Activated CD4-positive, CD25-positive, alpha-beta regulatory T cell (primary cell): ENCODE measurements at places on chromosomes 5 and 9.
A peak's percentile ranks its signal among the peaks of the same experiment; 100 is the strongest.

DNA sequence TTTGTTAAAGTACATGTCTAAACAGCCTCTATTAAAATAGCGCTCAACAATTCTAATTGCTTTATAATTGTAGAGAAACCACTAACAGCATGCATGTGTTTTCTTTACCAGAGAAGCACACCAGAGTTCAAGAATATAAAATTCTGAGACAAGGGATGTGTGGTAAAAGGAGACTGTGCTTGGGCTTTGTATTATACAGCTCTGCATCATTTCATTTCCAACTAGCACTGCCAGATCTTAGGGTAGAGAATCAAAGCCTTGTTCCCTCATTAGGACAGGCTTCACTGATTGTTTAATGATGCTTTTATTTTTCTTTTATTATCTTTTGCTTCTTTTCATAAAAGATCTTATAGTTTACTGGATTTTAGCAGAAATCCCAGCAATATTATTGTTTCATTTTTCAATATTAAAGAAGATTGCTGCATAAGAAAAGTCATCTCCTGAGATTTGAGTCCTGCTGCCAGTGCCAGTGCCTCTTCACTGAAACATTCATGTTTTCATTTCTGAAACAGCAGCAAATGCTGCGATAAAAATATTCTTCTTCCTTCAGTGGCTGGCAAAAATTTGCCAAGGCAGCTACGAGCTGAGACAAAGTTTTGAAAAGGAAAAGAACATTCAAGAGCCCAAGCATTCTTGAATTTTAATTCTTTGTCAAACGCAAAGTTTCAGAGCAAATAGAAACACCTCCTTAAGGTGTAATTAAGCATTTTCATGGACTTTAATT is 491.0 kb upstream of the PIK3R1 start:
- DNase-seq = no peak

GRCh38 chr5:65102976-65103711 is 334.4 kb downstream of the CWC27 start:
- peak; percentile 6 for DNase-seq

GRCh38 chr5:132489871-132490483 is 596 bp downstream of the IRF1 start:
- peak; percentile 61 for DNase-seq

- no peak for DNase-seq
Measured at GRCh38 chr5:176901260-176902101, 2.3 kb upstream of the HK3 start.

DNA sequence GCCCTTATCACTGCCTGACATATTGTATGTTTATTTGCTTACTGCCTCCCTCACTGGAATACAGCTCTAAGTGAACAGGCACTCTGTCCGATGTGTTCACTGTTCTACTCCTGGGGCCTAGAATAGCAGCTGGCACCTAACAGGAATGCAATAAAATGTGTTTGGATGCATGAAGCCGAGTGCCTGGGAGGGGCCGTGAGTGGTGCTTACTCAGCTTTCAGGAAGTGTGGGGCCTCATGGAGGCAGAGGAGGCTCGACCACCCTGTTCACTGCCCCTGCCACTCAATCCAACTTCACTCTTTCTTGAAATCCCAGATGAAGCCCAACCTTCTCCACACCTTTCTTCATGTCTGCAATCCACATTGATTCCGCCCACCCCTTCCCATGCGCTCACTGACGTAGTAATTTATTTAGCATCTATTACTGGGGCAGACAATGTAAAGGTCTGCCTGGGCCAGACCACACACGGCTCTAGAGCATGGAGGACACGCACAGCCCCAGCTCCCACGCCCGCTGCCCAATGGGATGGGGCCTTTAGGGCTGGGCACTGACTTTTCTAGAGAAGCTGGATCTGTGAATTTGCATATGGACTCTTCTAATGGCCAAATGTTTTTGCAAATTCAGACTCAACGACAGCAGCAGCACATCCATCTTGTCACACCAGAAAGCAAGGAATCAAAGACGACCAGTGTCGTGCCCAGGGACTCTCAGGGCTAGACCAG is 21.3 kb downstream of the TBC1D9B start:
- DNase-seq = no peak

GRCh38 chr9:125074976-125075375 is 68.4 kb downstream of the SCAI start:
- no peak for DNase-seq

DNA sequence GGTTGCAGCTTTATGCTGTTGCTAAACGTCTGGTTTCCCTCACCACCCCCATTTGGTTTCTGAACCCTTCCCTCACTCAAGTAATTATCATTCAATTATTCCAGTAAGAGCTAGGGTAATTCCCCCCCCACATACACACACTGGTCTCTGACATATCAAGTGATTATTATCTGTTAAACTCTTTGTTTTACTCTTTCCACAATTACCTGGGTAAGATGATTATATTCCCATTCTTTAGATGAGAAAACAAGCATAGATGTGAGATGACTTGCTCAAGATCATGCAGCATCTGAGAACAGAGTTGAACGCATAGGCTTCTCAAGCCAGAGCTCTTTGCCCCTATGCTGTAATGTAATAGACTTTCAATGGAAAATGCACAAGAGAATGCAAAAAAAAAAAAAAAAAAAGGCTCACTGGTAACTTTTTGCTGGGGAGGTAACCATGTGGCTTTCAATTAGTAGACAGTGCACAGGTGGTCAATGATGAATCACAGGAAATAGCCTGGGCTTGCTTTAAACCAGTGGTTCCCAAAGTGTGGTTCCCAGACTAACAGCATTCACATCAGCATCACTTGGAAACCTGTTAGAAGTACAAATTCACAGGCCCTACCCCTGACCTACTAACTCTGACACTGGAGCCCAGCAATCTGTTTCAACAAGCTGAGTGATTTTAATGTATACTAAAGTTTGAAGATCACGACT is 87.6 kb downstream of the PIK3R1 start:
- no peak for DNase-seq

GRCh38 chr5:133610489-133611356 is 1.6 kb downstream of the FSTL4 start:
- no peak for DNase-seq

DNA sequence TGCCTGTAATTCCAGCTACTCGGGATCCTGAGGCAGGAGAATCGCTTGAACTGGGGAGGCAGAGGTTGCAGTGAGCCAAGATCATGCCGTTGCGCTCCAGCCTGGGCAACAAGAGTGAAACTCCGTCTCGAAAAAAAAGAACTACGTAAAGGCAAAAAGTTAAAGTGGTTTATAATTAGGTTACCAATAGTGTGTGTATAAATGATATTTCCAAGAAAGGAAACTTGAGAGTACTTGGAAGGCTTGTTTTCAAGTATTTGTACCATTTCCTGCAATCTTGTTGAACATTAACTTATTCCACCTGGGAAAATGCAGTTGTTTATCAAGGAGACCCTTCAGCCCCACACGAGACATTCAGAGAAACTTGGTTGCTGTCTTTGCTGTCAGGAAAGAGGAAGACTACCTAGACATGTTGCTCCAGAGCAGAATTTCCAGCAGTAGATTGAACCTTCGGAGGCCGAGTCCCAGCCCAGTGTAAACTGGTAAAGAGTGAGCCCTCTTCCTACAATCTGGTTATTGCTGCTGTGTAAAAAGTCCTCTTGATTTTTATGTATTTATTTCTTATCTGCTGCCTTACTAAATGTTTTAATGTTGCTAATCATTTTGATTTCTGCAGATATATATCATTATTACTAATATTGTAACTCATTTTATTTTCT is 30.1 kb downstream of the STXBP1 start:
- no peak for DNase-seq

DNA sequence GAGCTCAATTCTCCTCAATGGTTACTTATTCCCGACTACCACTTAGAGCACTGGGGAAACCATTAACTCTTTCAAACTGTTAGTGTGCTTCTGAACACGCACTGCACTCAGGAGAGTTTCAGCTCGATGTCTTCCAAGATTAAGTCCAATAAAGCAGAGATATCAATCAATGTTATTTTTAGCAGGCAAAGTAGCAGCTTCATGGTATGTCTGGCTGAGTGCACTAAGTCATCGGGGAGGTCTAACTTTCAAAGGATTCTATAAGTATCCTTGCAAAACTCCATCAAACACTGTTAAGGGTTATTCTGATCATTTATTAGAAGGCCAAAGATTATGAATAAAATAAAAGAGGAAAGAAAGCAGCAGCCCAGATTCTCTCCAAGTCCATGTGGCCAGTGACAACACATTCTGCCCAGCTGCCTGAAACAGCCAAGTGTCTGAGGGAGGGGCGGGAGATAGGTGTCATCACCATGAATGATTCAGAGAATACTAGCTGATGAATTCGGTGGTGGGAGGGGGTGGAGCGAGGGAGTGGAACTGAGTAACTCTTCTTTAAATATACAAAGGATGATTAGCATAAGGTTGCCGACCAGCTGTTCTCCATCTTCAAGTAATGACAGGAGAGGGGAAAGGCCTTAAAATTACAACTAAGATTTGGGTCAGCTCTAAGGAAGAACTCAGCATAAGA is 21.3 kb downstream of the NREP start:
- DNase-seq = no peak

DNA sequence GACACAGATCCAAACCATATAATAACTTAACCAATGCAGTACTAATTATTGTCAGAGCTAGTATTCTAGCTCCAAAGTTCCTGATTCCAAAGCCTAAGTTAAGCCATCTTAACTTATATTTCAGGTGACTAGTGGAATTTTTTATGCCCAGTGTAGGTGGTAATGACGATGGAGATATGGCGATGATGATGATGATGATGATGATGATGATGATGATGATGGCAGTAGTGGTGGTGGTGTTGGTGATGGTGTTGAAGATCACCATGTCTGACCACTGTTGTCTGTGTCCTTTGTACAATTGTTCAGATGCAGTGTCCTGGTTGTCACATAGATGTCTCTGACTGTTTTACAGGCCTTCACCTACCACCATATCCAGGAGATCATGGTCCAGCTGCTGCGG is 139.9 kb downstream of the INSYN2B start:
- no peak for DNase-seq

DNA sequence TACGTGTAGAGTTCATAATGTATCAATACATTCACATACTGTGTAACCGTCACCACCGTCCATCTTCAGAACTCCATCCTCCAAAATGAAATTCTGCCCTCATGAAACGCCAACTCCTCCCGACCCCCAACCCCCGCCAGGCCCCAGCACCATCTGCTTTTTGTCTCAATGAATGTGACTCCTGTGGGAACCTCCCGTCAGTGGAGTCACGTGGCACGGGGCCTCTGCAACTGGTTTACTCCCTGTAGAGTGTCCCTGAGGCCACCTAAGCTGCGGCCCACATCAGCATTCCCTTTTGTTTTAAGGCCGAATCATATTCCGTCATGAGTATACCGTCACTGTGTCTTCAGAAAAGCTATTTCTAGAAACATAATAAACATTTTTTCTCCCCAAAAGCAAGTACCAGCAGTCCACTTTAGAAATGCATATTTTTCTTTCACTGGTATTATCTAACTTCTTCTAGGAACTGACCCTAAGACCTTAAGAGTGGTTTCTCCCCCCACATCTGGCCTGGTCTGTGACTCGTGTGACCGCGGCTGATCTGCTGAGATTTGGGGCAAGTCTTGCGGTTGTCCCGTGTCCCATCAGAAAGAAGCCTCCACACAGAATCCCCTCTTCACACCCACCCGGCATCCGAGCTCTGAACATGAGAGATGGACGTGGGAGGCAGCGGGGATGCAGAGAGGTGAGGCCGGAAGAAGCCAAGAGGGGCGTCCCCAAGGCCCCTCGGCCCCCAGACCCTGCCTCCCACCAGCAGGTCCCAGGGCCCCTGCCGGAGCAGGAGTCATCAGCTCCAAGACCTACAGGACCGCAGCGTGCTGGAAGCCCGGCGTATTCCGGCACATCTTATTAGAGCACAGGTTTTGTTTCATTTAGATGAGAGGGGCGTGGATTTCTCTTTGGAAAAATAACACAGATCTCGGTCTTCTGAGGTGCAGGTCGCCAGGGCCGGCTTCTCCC is 38.3 kb downstream of the SLC6A3 start:
- no peak for DNase-seq

GRCh38 chr5:142219146-142219545 is 105.7 kb downstream of the SPRY4 start:
- DNase-seq = no peak

DNA sequence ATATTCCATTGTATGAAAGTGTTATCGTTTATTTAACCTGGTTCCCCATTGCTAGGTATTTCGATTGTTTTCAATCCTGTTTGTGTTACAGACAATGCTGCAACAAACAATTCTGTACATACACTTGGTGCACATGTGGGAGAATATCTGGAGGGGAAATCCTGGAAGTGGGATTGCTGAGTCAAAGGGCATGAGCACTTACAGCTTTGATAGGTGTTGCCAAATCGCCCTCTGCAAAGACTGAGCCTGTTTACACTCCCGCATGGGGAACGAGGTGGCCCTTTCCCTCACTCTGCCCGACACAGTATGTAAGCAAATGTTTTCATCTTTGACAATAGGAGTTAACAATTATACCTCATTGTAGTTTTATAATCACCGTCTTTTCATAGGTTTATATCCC is 66.2 kb downstream of the PDE6A start:
- no peak for DNase-seq

DNA sequence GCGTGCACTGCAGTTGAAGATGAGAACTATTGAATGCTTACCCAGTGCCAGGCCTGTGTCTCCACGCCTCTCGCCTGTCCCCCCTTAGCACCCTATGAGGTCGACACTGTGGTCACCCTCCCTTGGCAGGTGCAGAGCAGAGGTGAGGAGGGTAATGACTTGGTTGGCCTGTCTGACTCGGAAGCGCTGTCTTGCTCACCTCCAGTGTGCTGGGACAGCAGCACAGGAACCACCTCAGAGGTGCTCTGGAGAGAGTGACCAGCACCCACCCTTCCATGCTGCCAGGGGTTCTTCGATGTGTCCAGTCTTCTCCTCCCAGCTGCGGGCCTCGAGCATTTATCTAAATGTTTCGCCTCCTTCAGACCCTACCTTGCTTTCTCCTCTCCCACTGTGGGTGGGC is 178.3 kb upstream of the IRX2 start:
- no peak for DNase-seq

- DNase-seq = no peak
Measured at GRCh38 chr9:38051780-38052546, 17.1 kb downstream of the SHB start.

DNA sequence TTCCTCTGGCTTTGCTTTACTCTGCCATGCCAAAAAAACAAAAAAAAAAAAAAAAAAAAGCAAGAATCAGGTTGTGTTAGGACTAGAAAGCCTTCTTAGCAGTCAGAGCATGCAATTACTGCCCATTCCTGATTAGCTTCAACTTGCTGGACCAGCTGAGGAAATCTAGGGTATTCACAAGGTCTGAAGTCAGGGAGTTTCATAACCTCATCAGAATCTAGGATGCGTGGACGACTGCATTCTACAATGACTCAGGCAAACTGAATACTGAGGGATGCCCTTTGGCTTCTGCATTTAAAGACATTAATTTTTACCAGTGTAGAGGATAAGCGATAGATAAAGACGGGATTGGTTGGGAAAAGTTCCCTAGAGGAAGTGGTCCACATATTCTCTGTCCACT is 39.2 kb upstream of the SHOC1 start:
- DNase-seq = no peak

DNA sequence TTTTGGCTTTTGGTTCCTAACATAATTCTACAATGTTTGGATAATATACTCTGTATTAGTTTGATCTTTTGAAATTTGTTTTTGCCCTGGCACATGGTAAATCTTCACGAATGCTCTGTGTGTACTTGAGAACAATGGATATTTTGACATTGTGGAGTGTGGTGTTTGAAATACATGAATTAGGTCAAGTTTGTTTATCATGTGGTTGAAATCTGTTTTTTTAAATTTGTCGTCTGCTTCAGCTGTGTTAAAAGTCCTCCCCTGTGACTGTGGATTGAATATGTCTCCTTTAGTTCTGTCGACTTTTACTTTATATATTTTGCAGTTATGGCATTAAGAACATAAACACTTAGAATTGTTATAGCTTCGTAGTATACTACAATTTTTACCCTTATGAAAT is 60.3 kb downstream of the DUSP1 start:
- no peak for DNase-seq
